ENCODE measurements at places on chromosomes 1 and 21.

- DNase-seq, result no peak
These were observed 6.2 kb downstream of the E2F2 start for GRCh38 chr1:23524716-23525401.

DNA sequence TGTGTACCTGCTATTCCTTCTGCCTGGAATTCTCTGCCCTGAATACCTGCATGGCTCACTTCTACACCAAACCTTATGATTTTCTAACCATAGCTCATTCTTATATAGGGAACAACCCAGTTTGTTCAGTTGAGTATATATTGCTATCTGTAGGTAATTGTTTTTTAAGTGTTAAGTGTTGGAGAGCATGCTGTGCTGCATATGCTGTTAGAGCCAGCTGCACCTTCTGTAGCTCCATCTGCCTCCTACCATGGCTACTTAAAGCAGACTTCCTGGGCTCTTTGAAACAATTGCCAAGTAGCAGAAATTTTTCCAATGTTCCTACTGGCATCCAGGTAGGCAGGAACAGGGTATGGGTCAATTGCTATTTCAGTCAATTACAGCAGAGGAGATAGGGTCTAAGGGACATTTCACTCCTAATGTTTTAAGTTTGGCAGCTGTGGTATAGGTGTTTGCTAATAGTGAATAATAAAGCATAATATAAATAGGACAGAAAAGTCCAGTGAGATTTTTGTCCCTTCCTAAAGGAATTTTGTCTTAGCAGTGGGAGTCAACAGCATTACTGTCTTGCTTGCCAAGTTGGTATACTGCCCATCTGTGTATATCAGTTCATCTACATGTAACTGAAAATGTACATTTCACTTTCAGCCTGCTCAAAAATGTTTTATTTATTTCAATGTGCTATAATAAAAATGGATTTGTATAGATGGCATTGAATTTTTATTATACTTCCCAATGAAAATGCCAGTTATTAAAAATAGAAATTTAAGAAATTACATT, 34.0 kb upstream of the C1orf115 start:
- no peak for DNase-seq

- DNase-seq, result no peak
These were observed 189.9 kb downstream of the APP start for GRCh38 chr21:25980710-25981109.

DNA sequence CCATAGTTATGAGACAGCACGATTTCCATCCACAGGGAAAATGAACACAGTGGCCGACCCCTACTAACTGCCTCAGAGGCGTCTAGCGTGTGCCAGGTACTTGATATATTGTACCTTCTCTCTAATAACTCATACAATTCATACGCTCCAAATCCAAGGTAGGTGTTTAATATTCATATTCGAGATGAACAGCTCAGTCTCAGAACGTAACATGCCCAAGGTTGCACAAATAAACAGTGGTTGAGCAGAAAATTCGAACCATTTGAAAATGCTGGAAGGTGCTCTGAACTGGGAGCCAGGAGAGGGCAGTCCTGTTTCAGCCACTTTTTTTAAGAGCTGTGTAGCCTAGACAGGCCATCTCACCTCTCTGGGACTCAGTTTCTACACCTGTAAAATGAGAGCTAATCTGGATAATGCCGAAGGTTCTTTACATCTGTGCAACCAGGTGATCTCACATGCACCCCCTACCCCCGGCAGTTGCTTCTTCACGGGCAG, 7.9 kb downstream of the SLC45A3 start:
- no peak for DNase-seq

- DNase-seq, result no peak
These were observed 516.3 kb upstream of the BEND5 start for GRCh38 chr1:49293016-49293415.

DNA sequence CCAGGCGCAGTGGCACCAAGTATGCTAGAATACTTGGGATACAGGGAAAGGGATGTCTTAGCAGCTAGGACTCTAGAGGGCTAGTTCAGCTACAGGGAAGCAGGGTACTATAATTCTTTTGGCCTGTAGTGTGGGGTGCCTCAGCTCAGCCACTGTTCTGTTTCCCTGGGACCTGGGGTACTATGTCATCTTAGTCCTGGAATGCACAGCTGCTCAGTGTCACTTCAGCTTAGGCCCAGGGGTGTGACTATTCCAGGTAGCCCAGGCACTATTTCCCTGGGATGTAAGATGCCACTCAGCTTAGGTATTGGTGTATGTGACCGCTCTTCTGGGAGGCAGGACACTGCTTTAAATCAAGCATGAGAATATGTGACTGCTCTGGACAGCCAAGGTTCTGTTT, 34.1 kb downstream of the RGSL1 start:
- no peak for DNase-seq
